ENCODE measurements at places on chromosomes 16 and 17.
A peak's percentile ranks its signal among the peaks of the same experiment; 100 is the strongest.

- no peak for DNase-seq
These were observed 2.7 kb downstream of the TLCD1 start for GRCh38 chr17:28723159-28723835.

GRCh38 chr16:74743668-74744299 is 30.8 kb downstream of the FA2H start:
- no peak for DNase-seq

GRCh38 chr17:49067163-49067562 is 65.4 kb upstream of the B4GALNT2 start:
- no peak for DNase-seq

GRCh38 chr17:79142375-79142774 is 67.8 kb downstream of the ENGASE start:
- no peak for DNase-seq

DNA sequence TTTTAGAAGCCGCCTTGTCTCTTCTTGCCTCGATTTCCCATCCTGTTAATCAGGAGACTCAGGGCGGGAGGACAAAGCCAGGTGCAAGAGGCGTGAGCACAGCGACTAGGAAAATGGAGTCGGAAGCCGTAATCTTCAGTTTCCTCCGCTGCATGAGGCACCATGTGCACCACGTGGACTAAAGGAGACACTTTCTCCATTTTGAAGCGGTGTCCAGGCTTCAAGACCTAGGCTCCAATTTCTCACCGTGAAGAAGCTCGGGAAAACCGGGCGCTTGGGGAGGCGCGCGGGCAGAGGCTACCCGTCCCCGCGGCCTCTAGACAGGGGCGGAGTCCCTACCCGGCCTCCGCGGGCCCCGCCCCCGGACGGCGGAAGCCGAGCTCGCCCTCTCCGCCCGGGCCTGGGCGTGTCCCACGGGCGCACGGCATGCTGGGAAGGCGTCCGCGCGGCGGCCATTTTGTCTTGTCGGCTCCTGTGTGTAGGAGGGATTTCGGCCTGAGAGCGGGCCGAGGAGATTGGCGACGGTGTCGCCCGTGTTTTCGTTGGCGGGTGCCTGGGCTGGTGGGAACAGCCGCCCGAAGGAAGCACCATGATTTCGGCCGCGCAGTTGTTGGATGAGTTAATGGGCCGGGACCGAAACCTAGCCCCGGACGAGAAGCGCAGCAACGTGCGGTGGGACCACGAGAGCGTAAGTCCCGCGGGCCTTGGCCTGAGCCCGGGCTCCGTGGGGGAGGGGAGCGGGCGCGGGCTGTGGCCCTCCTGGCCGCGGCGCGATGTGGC is at the start of gene LUC7L3:
Gene LUC7L3, plus strand, starts transcription at position 460 of the 780 bp plus-strand sequence. Its CDS starts 130 bp downstream, at position 590.
- DNase-seq, result peak; percentile 93

GRCh38 chr17:13410874-13411273 is 190.9 kb downstream of the HS3ST3A1 start:
- DNase-seq, result no peak

GRCh38 chr17:77769215-77769614 is 189.3 kb upstream of the TNRC6C start:
- no peak for DNase-seq

DNA sequence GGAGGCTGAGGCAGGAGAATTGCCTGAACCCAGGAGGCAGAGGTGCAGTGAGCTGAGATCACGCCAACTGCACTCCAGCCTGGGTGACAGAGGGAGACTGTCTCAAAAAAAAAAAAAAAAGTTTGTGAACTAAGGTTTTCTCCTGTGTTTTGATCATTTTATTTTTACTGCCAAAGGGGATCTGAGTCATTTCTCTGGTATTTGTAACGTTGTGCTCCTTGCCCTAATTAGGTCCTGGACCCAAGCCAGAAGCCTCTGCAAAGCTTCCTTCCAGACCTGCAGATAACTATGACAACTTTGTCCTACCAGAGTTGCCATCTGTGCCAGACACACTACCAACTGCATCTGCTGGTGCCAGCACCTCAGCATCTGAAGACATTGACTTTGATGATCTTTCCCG is 32.1 kb downstream of the IST1 start:
- DNase-seq, result no peak

GRCh38 chr16:10937068-10937859 is 5.0 kb downstream of the DEXI start:
- no peak for DNase-seq

- DNase-seq, result no peak
These were observed 109.5 kb downstream of the CDH8 start for GRCh38 chr16:61926766-61927165.

GRCh38 chr17:39236981-39237441 is 11.3 kb upstream of the STAC2 start:
- no peak for DNase-seq

DNA sequence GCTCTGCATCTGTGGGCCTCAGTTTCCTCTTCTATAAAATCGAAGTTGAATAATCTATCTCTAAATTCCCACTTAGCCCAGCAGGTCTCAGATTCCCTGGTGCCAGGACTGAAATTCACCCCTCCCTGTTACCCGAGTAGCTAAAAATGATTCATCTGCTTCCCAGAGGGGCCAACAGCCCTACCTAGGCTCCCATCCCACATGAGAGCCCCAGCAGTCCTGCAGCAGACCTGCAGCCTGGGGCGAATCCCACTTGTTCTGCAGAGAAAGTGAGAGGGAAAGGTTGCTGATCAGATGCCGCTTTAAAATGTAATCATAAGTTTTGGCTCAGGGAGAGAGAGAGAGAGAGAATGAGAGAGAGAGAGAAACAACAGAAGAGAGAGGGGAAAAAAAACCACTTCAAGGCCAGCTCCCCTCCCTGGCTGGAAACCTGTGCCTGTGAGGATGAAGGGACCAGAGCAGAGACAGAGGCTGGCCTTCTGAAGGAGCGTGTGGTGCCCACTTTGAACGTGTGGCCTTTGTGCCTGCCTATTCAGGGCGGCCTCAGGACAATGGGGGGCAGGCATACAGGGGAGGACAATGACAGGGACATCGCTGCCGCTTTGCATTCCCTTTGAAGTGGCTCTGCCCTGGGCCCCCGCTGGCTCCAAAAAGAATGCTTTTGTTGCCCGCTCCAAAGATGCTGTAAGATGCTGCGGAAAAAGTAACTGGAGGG is 85.2 kb upstream of the NKD1 start:
- DNase-seq, result no peak

DNA sequence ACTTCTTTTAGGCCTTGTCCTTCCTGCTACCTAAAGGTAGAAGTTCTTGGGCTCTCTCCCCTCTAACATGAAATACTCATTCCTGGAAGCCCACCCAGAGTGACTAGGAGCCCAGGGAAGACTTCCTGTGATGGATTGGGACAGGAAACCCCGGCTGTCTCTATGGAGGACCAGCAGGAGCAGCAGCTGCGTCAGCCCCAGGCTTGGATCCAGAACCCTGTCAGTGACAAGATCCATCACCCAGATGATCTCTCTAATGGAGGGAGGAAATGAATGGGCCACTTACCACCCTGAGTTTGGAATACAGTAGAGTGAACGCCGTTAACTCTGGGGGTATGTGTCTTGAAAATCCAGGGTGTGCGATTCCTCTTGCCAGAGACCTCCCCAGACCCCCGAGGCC is 195.7 kb upstream of the WSCD1 start:
- no peak for DNase-seq

GRCh38 chr17:79427621-79428539 is 183.0 kb downstream of the RBFOX3 start:
- DNase-seq, result no peak

DNA sequence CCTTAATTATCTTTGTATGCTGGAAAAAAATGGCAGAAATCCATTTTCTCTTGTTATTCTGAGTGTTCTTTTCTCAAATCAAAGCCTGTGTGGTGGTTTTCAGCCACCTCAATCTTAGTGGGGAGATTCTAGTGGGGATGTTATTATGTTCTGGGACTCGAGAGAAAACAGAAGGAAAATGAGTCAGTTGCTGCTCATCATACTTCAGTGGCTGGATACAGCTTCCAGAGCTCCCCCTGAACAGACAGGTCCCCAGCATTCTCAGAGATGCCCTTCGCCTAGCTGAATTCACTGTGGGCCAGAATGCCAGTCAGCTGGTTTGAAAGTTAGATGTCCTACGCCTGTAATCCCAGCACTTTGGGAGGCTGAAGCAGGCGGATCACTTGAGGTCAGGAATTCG is 8.5 kb downstream of the ST6GALNAC1 start:
- DNase-seq, result no peak

DNA sequence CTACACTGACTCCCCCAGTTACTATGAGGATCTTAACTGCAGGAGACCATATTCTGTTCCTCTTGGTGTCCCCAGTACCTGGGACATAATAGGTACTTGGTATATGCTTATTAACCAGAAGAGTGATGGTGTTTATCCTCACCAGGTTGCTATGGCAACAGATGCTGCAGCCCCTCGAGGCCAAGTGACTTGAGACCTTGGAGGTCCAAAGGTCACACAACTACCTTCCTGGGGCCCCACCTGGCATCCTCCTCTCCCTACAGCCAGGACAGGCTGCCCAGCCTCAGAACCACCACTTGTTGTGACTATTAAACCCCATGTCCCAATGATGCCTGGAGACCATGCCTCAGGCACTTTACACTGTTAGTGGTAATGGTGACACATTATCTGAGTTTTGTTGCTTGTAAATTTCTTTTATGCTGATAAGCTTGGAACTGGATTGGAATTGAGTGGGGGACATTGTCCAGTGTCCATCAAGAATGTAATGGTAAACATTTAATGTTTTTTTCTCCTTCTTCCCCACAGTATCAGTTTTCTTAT is 189.4 kb downstream of the CCDC182 start:
- no peak for DNase-seq

- no peak for DNase-seq
These were observed 5.2 kb downstream of the IL34 start for GRCh38 chr16:70651524-70651923.

DNA sequence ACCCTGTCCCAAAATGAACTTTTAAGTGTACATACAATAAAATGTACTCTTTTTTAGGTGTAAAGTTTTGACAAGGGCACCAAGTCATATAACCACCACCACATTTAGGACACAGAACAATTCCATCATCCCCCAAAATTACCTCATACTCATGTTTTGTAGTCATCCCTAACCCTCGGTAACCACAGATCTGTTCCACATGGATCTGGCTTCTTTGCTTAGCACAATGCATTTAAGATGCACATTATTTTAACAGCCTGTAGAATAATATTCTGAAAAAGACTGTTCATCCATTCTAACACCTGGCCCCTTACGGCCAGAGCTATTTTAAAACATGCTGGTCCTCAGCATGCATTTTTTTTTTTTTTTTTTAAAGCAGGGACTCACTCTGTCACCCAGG is 25.2 kb upstream of the CFAP20 start:
- DNase-seq, result no peak

DNA sequence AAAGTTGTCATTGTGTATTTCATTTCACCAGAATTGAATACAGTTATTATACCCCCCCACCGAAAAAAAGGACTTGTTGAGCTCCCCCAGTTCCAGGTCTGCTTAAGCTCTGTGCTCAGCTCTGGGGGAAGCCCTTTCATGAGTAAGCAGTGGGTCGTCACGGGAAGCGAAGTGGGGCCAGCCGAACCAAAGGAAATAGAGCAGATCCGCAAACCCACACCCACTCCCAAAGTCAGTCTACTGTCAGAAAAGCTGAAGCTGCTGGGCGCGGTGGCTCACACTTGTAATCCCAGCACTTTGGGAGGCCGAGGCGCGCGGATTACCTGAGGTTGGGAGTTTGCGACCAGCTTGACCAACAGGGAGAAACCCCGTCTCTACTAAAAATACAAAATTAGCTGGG is 50.1 kb downstream of the PECAM1 start:
- no peak for DNase-seq

GRCh38 chr16:28528463-28528867 is 10.3 kb downstream of the NUPR1 start:
- no peak for DNase-seq

- no peak for DNase-seq
These were observed 8.0 kb downstream of the THRA start for GRCh38 chr17:40070709-40071312.

GRCh38 chr17:74190154-74190553 is 13.3 kb upstream of the RPL38 start:
- DNase-seq, result no peak

DNA sequence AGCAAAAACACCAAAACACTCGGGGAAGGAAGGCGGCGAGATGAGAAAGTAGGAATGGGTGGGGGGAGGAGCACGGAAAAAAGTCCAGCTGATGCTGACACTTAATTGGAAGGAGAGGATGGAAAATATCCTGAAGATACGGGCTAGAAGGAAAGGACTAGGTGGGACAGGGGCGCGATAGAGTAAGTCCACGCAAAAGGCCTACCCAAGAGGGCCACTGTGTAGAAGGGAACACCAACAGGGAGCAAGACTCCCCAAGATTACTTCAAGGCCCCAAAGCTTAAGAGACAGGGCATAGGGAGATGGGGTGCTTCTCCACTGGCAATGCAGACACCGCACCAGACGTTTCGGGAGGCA is 736 bp downstream of the APPBP2 start:
- no peak for DNase-seq

DNA sequence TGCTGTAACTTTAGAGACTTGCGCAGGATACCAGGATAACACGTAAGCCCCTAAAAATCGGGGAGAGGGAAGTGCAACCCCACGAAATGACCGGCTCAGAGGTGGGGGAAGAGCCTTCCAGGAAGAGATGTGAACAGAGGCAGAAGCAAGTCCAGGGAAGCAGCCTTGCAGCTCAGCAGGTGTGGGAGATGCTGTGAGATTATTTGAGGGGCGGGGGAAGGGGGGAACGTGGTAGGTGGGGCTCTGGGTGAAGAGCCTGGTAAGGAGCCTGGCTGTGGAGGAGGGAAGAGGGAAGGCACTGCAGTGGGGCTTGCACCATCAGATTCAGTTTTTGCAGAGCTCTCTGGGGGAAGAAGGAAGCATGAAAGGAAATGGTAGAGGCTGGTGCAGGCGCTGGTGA is 95.4 kb upstream of the CACNG5 start:
- DNase-seq, result no peak

DNA sequence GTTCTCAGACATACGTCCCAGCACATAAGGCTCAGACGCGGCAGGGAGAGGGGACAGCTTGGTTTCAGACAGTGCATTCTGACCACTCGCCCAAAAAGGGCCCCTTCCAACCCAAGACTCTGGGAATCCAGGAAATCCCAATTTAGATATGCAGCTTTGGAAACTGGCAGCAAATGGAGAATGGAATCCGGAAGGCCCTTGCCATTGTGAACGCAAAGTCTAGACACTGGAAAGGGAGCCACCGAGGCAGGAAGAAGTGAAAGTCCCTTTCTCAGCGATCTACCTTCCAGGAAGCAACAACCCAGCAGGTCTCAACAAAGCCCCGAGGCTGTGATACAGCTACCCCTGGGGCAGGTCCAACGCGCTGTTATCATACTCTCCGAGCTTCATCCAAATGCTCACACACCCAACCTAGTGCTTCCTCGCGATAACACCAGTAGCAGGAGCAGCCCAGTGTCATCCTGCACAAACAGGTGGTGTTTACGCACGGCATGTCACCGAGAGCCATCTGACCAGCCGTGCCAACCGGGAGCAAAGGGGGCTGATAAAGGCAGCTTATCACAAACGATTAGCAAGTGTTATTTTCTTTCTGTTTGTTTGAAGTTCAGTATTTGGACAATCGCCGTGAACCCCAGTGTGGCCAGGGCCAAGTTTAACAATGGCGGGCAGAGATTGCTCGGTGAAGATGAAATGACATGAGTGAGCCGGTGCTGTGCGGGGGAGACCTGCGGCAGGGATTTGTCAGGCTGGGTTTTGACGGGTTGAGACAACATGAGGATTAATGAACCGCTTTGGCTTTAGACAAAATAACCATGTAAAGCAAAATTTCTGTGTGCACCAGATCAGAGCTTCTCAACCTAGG is 240.6 kb downstream of the FOXL1 start:
- no peak for DNase-seq

GRCh38 chr17:49518346-49519078 is 23.4 kb downstream of the NGFR start:
- no peak for DNase-seq

All from stimulated activated CD4-positive, alpha-beta T cell treated with anti-CD3 and anti-CD28 coated beads, Interleukin-4, amount 100 ng/mL, for 1 hour (primary cell).